ENCODE measurements at places on chromosomes 4 and X. TPM values are rescaled to one million over a fixed set of nuclear protein-coding genes. Genes with fewer than 3 reads are reported as not detected.
A peak's percentile ranks its signal among the peaks of the same experiment; 100 is the strongest.

UGT2B10 gene
- not detected for total RNA-seq

NUDT11 gene
- total RNA-seq, result 8.7 TPM

FABP2 gene
- total RNA-seq, result not detected

FAM114A1 gene
- 27.0 TPM for total RNA-seq

- DNase-seq, result no peak
These were observed 89.8 kb downstream of the UCHL1 start for GRCh38 chr4:41346306-41347061.

- no peak for DNase-seq
These were observed 46.7 kb downstream of the FGF16 start for GRCh38 chrX:77493677-77494553.

GRCh38 chrX:107000013-107000515 is at the start of gene MORC4:
MORC4 (minus strand) TSS chrX:107000212; CDS start chrX:106999969, 243 bp downstream.
- peak; percentile 56 for DNase-seq

GRCh38 chr4:181908168-181908567 is 335.0 kb upstream of the TENM3 start:
- no peak for DNase-seq

DNA sequence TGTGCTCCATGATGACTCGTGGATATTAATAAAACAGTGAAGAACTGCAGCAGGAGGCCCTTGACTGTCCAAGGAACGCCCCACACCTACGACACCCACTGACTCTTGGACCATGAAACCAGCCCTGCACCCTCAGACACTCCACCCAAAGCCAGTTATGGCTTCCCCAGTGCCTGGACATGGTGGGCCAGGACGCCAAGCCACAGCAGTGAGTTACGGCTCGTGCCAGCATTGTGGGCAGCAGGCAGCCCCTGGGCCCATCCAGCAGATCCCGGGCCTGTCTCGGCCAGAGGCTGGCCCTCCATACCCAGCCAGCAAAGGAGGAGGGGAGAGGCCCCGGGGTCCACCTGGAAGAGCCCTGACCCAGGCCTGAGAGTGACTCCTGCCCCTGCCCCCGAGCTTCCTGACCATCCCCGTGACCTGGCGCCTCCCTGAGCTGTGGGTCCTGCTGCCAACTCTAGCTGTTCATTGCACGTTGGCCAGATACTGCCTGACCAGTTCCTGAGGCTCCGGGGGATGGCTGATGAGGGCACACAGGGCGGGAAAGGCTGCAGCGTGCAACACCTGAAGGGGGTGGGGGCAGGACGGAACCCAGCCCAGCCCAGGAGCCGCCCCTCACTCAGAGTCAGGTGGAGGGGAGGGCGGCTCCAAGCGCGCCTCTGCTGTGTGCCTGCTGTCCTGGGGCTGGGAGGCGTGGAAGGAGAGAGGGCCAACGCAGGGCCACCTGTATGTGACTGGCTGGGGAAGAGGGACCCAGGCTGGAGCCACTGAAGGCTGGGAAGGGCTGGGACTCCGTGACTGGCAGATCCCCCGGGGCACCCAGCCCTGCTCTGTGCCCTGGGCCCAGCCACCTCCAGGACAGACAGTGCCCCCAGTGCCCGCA is 739 bp downstream of the SLC49A3 start:
- DNase-seq, result no peak

- no peak for DNase-seq
These were observed 29.8 kb downstream of the PRSS12 start for GRCh38 chr4:118322831-118323502.

Measured in endothelial cell (in vitro differentiated cells).